ENCODE measurements at places on chromosomes 6 and 20. TPM values are rescaled to one million over a fixed set of nuclear protein-coding genes. Genes with fewer than 3 reads are reported as not detected.
A peak's percentile ranks its signal among the peaks of the same experiment; 100 is the strongest.

- no peak for DNase-seq
Measured at GRCh38 chr6:31004794-31005193, 5.5 kb upstream of the MUC22 start.

DNA sequence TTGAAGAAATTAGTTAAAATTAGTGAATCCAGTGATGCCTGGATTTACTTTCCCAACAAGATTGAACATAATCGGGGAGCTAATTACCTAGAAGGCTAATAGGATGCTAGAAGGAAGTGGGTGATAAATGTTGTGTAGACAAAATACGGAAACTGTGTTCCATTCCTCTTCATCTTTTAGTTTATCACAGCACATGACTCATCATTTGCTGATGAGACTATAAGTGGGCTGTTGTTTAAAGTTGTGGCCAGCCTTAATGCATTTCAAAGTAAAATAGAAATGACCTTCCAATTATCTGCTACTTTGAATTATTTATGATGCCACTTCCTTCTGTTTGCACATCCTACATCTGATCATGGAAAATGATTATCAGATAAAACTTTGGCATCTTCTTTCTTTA is 43.4 kb downstream of the OGFRL1 start:
- DNase-seq: no peak

DNA sequence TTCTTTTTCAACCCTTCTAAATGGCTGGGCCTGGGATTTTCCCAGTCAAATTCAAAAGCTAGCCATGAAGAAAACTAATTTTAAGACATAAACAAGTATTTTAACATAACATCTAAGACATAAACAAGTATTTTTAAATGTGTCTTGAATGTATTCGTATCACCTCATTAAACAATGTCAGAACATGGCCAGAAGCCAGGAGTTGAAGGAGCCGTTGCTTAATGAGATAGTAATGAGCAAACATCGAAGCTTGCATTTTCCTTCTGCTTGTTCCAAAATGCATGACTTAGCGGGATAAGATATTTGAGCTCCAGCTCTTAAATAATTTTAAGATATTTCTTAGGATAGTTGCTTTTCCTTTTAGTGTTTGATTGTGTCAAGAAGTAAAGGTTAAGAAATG is 4.2 kb upstream of the RNF182 start:
- DNase-seq: no peak

The EYS gene
- total RNA-seq: not detected

The CLVS2 gene
- 0.12 TPM for total RNA-seq

GRCh38 chr6:33809594-33809993 is 5.8 kb upstream of the MLN start:
- DNase-seq: peak; percentile 8

DNA sequence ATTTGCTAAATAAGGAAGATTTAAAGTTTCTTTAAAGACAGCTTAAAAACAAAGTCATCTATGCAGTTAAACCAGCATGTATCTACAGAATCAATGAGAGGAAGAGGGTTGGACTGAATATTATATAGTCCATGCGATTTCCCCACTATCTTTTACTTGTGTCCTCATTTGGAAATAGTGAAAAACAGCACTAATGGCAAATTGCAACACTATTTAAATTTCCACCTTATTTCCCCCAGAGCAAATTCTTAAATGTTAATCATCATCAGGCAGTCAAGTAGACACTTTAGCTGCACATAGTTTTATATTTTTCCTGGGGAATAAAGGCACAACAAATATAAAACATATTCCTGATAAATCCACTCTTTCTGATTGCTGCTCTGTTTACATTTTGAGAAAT is 114.6 kb downstream of the LCA5 start:
- DNase-seq: no peak

- no peak for DNase-seq
Measured at GRCh38 chr6:37285861-37286311, 27.9 kb upstream of the TMEM217 start.

DNA sequence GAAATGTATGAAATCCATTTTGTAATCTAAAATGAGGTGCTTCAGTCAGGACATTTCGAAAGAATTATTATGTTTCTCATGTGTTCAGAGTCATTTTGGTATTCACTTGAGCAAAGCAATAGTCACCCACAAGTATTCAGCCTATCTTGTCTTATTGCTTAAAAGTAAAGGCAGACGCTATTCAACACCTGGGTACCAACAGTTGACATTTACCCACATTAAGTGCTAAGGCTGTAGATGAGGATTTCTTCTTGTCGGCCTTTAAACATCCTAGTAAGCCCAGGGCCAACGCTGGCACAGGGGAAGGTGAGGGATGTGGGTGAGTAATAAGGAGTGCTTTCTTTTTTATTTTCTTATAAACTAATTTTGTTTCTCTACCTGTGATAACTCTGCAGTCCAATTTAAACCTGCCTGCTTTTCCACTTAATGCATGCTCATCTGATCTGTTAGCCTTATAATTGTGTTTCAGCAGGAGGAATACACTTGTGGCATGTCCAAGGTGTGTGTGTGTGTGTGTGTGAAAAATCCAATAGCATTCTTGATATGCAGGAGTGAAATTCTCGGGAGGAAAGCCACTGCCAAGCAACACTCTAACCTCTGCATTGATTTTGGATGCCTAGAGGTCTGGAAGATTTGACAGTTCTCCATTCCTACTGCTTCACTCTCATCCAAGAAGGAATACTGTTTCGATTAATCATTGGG is 252.0 kb downstream of the SOX4 start:
- no peak for DNase-seq

GRCh38 chr6:167706313-167707109 is 120.2 kb upstream of the AFDN start:
- no peak for DNase-seq

The ACOT8 gene
- total RNA-seq: 31.9 TPM

The SIGLEC1 gene
- 7.1 TPM for total RNA-seq

The PTK6 gene
- not detected for total RNA-seq

DNA sequence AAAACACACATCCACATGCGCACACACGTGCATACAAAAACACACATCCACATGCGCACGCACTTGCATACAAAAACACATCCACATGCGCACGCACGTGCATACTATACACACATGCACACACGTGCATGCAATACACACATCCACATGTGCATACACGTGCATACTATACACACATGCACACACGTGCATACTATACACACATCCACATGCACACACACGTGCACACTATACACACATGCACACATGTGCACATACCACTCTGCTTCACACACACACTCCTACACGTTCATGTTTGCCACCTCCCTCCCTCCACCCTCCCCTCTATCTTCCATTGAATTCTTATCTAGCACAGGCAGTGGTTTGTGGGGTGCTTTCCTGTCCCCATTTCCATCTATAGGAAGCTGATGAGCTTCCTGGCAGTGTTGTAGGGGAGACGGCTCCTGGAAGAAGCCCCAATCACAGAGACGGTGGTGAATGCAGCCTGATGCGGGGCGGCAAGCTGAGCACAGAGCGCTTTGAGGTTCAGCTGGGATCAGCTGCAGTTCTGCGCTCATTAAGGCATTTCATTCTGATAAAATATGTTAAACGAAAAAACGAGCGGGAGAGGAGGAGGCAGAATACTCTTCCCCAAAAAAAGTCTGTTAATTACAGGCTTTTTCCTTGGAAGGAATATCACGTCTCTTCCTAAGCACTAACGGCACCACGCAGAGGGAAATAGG is 287.7 kb downstream of the TAF4 start:
- no peak for DNase-seq

- peak; percentile 89 for DNase-seq
Measured at GRCh38 chr6:13303668-13304017, 24.7 kb downstream of the TBC1D7 start.

- DNase-seq: no peak
Measured at GRCh38 chr6:10381133-10381829, 33.6 kb downstream of the TFAP2A start.

DNA sequence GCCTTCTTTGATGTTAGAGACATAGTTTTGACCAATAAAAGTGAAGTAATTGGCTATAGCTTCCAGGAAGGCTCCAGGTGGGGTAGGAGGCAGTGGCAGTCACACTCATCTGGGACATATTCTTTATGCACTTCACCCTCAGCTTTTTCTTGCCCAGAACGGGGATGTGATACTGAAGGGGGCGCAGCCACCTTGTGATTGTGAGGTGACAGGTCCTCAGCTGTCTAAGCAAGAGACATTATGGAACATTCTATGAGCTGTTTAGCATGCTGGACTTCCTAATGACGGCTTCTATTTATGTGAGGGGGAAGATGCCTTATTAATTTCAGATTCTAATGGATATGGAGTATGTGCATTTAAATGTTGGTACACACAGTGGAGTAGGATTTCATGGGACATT is 151.3 kb upstream of the ZFP64 start:
- DNase-seq: no peak

The OR2H1 gene
- total RNA-seq: not detected

DNA sequence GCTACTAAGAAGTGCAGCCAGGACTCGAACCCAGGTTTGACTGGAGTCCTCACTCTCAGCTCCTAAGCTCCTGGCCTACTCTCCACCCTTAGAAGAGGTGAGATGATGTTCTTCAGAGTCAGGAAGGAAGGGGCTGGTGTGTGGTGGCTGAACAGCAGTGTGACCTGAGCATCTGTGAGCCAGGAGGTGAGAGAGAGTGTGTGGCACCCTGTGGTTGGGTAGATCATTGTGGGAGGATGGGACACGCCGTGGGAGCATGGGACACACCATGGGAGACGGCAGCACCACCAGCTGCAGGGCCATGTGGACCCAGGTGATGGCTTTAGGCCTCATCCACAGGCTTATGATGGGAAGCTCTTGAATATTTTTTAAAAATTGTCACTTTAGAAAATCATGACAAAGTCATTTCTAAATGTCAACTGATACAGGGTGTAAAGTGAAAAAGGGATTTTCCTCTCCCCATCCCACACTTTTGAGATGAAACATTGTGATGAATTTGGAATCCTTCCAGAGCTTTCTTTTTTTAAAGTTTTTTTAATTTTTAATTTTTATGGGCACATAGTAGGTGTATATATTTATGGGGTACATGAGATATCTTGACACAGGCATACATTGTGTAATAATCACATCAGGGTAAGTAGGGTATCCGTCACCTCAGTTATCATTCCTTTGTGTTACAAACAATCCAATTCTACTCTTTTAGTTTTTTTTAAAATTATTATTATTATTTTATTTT is 31.6 kb downstream of the SRC start:
- no peak for DNase-seq

- DNase-seq: no peak
Measured at GRCh38 chr6:14365393-14365792, 247.8 kb downstream of the CD83 start.

The SMLR1 gene
- total RNA-seq: not detected

The MLN gene
- not detected for total RNA-seq

- DNase-seq: peak; percentile 62
Measured at GRCh38 chr6:13407709-13408695, 79.4 kb downstream of the GFOD1 start.

The SLC32A1 gene
- total RNA-seq: not detected

DNA sequence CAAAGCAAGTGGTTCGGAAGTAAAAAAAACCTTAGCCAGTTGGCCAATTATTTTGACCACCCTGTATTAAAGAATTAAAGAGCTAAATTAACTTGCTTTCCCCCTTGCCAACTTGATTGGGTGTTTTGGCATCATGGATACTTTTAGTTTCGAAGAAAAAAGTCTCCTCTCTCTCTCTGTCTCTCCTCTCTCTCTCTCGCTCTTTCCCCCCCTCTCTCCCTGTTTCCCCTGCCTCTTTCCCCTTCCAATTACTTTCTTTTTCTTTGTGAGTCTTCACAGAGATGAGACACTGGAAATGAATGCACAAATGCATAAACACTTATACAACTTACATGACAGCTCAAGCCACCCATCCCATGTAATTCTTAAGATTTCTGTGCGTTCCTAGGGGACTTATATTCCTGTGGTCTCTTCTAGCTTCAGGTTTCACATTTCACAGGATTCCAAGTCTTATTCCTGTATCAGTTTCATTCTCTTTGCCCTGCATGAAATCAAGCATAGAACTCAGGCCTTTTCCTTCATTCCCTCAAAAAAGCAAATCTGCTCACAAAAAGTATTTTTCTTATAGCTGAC is 32.9 kb upstream of the EYA4 start:
- DNase-seq: no peak

The GGTLC1 gene
- total RNA-seq: not detected

The BEND6 gene
- 0.35 TPM for total RNA-seq

DNA sequence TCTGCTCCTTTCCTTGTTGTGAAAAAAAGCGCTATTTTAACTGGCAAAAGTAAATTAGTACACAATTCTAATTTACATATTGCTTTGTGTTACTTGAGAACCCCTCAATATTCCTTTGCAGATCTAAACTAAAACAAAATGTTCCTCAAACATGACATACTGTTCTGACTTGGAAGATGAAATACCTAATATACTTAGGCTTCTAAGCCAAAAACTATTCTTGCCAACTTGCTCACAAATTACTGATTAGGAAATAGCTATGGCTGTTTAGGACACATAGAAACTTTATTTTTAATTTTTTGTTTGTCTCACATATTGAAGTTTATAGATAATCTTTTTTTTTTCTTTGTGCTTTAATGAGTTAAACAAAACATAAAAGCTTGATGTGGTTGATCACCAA is 542.2 kb downstream of the GRIK2 start:
- no peak for DNase-seq

DNA sequence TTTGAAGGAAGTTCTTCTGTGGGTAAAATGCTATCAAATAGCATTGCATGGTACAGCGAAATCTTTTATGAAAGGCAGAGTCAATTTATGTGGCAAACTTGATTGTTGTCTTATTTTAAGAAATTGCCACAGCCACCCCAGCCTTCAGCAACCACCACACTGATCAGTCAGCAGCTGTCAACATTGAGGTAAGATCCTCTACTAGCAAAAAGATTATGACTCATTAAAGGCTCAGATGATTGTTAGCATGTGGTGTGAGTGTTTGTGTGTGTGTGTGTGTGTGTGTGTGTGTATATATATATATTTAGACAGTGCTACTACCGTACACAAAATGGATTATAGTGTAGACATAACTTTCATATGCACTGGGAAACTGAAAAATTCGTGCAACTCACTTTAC is 27.8 kb downstream of the LRRN4 start:
- DNase-seq: no peak

The DNMT3B gene
- total RNA-seq: 0.50 TPM

DNA sequence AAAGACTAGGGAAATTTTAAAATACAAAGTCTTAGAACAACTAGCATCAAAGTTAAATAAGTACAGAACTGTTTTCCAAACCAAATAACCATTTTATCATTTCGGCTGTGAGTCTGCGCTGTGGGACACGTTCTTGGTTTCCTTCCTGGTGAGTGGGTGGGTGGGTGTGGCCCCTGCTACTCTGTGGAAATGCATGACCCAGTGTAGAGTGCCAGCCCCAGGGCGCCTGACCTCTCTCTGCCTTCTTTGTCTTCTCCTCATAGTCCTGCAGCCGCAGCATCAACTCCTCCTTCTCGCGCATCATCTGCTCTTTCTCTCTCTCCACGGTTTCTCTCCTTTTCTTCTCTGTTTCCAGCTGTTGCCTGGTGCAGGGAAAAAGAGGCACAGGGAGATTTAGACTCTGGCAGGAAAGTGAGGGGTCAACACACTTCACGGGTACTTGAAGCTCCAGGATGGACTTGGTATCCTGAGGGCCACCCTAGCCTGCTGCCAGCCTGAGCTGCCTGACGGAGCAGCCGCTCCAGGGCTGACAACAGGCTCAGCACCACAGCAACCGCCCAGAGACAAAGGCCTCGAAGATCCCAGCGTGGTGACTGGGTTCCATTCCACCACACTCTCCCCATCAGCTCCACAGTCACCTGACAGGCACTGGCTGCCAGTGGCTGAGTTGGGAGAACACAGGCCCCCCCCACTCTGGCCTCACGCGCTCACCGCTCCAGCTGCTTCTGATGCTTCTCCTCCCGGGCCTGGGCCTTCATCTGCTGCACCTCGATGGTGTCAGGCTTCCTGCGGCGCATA is 48.4 kb downstream of the EZR start:
- DNase-seq: peak; percentile 82

The FOXP4 gene
- 16.8 TPM for total RNA-seq

The SYNCRIP gene
- total RNA-seq: 62.2 TPM
